Urothelium cell line (cell line): ENCODE measurements at places on chromosomes 11 and 22.

DNA sequence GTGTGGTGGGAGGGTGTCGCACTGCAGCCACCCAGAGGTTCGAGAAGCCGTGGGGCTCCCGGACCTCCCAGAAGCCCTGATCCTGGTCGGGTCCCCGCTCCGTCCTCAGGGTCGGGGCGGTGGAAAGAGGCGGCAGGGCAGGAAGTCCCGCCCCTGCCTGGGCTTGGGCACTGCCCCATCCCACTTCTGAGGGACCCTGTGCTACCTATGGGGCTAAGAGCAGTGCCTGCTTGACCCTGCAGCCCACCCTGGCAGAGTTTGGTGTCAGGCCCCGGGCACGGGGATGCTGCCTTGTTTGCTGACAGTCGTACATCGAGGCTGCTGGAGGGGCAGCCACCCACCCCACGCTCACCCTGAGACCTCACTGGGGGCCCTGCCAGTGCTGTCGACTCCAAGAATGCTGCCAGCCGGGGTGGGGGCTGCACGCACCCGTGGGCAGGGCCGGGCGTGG, 19.4 kb downstream of the RNH1 start:
- no peak for DNase-seq

GRCh38 chr22:32232191-32232830, 22.8 kb downstream of the SLC5A4 start:
- DNase-seq = no peak

GRCh38 chr11:60899046-60899936, 7.1 kb downstream of the PRPF19 start:
- peak; percentile 68 for DNase-seq

- DNase-seq = no peak
Observed at GRCh38 chr22:36155702-36156101, 4.9 kb downstream of the APOL3 start.

DNA sequence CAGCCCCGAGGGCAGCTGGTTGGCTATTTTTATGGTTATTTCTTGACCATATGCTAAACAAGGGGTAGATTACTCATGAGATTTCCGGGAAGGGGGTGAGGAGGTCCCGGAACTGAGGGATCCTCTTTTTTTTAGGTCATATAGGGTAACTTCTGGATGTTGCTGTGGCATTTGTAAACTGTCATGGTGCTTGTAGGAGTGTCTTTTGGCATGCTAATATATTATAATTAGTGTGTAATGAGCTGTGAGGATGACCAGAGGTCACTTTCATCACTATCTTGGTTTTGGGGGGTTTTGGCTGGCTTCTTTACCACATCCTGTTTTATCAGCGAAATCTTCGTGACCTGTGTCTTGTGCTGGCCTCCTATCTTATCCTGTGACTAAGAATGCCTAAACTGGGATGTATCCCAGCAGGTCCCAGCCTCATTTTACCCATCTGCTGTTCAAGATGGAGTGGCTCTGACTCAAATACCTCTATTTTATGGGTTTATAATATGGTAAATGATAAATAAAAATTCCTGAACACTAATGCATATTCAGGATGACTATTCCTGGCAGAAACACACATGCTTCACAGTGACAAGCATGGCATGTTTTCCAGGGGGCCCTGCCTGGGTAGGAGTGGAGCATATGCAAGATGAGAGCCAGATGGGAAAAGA, 11.2 kb downstream of the KREMEN1 start:
- no peak for DNase-seq

- peak; percentile 68 for DNase-seq
Observed at GRCh38 chr11:123430721-123431497, 840 bp downstream of the GRAMD1B start.

DNA sequence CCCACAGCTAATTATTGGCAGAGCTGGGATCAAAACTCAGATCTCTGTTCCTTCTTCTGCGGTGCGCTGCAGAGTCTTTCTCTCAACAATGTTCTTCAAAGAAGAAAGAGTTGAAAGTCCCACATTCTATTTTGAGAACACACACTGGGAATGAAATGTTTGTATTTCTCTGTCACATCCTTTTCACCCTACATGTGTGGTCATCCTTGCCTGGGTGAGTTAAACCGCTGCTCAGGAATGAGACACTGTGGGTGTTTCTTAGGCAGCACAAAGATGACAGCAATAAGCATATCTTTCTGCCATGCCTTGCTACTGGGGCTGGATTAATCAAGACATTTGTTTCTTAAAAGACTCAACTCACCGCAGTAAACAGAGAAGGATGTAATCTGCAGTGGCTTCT, 222.6 kb downstream of the LARGE1 start:
- DNase-seq = no peak

GRCh38 chr11:11620173-11620920, 1.5 kb downstream of the GALNT18 start:
- DNase-seq = peak; percentile 53

GRCh38 chr11:78074756-78075155, 4.9 kb downstream of the NDUFC2 start:
- DNase-seq = no peak

DNA sequence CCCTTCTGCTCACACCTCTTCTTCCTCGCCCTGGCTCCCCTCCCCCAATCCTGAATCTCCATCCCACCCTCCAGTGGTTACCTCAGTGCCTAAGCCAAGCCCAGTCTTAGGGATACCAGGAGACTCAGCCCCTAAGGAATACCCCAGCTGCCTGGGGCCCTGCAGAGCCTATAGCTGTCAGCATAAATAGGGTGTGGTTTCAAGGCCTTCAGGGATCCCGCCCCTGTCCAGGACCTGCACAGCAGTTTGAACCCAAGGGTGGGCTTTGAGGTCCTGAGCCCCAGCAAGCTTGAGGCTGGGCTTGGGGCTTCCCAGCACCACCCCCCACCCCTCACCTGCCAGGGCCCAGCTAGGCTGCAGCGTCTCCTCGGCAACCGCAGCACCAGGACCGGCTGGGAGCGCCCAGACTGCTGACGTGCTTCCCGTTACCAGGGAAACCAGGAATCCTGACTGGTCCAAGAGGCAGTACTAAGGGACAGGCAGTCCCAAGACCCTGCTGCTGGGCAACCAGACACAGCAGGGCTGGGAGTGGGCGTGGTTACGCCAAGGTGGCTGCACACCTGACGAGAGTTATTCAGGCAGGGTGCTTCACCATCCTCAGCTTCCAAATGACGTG, 13.7 kb downstream of the APBB1 start:
- no peak for DNase-seq

- DNase-seq = no peak
Observed at GRCh38 chr22:24543679-24544243, 11.2 kb downstream of the GUCD1 start.

- no peak for DNase-seq
Observed at GRCh38 chr22:17358415-17358814, 10.8 kb upstream of the CECR2 start.
